NCI-H1694 (cell line): ENCODE measurements at places on chromosomes 7 and 10.

- DNase-seq = no peak
Observed at GRCh38 chr10:7436490-7437100, 25.8 kb upstream of the SFMBT2 start.

DNA sequence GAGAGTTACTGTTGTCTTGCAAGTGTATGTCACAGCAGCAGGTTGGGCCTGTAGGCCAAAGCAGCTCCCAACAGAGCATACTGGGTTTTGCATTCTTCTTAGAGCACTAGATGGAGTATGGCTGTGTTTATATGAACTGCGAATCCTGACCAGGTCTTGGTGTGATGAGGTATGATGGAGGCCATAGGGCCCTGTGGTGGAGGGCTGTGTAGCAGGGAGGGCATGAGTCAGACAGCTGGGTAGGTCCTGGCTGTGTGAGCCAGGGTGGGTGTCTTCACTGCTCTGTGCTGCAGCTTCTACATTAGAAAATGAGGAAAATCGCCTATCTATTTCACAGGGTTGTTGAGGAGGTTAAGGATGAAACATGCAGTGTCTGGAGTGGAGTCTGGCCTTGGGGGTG, 124.2 kb downstream of the BUB3 start:
- DNase-seq = no peak

DNA sequence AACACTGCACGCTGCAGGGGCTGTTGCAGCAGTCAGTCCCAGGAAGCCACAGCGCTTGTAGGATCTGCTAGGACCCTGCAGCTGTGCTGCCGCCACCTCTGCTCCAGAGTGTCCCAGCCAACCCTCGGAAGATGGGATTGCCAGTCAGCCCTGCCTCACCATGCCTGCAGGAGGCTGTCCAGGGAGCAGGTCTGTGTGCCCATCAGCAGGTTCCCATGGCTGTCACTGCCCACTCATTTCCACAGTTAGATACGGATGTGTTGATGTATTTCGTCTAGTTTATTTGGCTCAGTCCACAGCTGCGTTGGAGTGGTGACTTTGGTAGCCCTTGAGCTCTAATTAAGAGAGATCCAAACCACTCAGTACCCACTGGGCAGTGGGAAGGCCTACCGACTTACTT, 35.7 kb downstream of the SHH start:
- no peak for DNase-seq

DNA sequence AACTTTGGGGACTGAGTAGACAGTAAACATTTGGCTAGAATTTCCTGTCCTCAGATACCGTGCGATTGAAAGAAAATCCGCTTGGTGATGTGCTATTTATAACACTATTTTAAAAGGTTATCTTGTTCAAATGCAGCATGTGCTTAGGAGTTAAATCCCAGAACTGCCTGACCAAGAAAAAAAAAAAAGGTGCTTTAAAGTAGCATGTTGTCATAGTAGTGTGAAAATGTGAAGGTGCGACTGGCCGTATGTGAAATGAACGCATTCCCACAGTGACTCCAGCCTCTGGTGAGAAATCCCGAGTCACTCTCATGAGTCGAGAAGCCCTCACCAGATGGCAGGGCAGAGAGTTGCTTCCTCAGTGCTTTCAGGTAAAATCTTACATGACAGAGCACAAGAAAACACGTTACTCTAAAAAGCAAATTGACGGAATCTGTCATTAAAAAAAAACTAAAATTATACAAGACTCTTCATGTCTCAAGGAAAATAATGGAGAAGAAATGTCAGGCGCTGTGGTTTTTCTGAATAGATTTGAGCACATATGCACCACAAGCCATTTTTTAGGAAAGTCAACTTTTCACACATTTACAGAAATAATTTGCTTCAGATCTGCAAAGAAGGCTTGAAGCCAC, 18.4 kb upstream of the KLF6 start:
- DNase-seq = no peak

DNA sequence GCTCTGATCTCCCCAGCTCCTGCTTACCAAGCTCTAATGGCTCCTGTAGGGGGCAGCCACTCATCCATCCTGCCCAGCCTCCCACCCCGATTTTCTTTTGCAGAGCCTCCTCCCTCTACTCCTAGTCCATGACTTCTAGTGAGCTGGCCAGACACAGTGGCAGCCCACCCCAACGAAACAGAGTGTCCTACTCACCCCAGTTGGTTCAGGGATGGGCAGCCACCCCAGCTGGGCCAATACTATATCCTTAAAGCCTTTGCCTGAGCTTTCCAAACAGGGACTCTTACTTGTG, 77.1 kb downstream of the GRID1 start:
- no peak for DNase-seq

- no peak for DNase-seq
Observed at GRCh38 chr10:77176232-77176631, 461.4 kb downstream of the KCNMA1 start.

GRCh38 chr7:30916767-30917166, 5.1 kb downstream of the AQP1 start:
- no peak for DNase-seq

GRCh38 chr7:155188357-155188756, 109.3 kb upstream of the INSIG1 start:
- no peak for DNase-seq

GRCh38 chr10:79563426-79563825, 3.2 kb upstream of the SFTPA2 start:
- no peak for DNase-seq
